ENCODE measurements at places on chromosomes 16 and 17.

DNA sequence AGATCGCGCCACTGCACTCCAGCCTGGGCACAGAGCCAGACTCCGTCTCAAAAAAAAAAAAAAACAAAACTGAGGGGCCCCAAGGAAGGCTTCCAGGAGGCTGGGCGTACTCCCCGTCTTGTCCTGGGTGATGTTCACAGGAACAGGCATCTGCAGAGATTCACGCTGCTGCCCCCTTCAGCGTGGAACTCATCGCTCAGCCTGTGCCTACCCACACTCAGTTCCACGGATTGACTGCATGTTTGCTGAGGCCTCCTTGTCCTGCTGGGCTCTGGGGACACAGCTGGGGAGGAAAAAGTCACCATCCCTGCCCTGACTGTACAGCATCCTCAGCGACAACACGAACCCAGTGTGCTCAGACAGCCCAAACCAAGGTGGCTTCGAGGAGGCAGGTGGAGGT is 12.9 kb upstream of the OSGIN1 start:
- no peak for DNase-seq

- no peak for DNase-seq
These were observed 14.7 kb upstream of the SLX4 start for GRCh38 chr16:3625911-3626732.

GRCh38 chr17:17062356-17062755 is 20.1 kb downstream of the MPRIP start:
- no peak for DNase-seq

DNA sequence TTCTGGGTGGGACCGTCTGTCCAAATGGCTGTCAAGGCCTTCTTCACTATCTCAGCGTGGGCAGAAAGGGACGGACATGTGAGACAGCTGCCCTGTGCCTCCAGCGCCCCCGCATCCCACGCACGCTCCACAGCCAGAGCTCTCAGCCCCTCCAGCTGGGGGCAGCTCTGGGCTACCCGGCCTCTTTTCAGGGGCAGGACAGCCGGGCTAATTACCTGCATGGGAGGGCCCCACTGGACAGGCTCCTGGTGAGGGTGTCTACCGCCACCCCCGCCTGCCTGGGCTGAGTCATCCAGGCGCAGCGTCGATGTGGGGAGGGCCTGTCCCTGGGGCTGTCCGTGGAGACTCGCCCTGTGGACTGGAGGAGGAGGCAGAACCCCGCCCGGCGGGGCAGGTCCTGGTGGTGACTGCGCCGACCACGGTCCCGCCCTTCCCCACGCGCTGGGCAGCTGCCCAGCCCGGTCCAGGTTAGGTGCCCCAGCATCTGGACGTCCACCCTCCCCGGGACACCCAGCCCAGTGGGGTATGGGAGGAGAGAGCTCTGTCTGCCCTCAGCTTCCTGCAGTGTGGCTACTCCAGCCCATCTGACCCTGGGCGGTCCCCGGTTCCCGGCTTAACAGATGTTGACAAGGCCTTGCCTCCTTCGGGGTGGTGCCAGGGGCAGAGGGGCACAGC is 5.9 kb upstream of the METRNL start:
- no peak for DNase-seq

DNA sequence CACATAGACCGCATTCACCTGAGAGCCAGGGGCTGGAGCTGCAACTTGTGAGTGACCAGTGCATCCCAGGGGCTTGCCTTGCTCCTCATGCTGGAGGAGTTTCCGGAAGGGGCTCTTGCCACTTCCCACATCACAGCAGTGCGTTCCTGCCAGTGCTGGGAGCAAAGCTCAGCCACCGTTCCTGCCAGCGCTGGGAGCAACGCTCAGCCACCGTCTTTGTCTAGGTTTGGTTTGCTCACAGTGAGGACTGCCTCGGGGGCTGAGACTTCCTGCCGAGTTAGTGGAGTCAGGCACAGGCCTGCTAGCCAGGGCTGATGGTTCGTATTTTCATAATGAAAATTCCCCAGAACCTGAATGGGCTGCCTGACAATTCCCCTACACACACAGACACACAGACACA is 5.4 kb upstream of the CHRNE start:
- DNase-seq = no peak

GRCh38 chr17:61160204-61160603 is 239.4 kb upstream of the TBX2 start:
- DNase-seq = no peak

GRCh38 chr16:81817296-81817695 is 38.2 kb downstream of the PLCG2 start:
- DNase-seq = no peak

DNA sequence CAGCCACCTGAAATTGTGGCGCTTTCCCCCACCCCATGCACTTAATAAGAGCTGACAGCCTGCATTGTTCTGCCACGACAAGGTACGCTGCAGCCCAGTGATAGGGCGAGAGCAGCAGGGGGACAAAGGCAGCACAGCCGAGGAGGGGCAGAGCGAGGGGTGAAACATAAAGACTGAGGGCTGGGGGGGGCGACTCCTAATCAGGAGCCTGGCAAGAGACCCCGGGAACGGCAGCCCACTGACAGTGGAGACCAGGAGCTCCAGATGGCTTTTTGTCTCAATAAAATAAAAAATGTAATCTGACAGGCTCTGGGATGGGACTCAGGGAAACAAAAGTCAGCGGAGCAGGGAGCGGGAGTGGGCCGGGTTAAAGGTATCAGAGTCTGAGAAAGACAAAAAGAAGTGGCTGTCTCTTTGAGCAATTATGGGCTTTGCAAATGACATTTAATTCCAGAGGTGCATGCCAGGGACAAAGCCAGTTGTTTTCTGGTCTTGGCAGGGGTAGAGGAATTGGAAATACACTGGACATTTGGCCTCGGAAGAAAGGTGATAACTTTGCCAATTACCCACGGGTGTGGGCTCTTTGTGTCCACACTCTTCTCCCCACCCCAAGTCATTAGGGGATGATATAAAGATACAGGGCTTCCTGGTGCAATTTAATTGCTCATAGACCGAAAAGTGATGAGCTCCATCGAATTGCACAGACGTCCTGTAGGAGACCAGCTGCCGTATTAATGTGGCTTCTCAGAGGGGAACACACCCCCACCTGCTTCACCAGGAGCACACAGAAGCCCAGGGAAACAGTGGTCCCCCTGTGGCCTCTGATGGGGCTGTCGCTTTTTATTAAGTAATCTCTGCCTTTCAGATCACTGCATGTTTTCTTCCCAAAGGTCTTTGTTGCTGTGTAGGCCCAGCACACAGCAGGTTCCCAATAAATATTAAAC is 17.6 kb upstream of the CCDC182 start:
- no peak for DNase-seq

DNA sequence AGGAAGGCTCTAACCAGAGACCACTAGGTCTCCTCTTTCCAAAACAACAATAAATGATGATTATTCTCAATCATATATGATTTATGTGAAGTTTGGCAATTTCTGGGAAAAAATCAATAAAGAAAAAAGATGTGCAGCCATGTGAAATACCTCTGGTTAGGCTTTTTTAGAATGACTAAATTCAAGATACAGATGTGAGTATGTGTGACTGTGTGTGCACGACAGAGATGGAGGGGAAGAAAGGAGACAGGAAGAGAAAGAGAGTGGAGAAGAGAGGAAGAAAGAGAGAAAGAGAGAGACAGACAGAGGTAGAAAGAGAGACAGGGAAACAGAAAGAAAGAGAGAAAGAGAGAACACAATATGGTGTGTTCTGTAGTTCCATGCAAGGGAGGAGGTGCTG is 558.6 kb upstream of the CDH5 start:
- DNase-seq = no peak

DNA sequence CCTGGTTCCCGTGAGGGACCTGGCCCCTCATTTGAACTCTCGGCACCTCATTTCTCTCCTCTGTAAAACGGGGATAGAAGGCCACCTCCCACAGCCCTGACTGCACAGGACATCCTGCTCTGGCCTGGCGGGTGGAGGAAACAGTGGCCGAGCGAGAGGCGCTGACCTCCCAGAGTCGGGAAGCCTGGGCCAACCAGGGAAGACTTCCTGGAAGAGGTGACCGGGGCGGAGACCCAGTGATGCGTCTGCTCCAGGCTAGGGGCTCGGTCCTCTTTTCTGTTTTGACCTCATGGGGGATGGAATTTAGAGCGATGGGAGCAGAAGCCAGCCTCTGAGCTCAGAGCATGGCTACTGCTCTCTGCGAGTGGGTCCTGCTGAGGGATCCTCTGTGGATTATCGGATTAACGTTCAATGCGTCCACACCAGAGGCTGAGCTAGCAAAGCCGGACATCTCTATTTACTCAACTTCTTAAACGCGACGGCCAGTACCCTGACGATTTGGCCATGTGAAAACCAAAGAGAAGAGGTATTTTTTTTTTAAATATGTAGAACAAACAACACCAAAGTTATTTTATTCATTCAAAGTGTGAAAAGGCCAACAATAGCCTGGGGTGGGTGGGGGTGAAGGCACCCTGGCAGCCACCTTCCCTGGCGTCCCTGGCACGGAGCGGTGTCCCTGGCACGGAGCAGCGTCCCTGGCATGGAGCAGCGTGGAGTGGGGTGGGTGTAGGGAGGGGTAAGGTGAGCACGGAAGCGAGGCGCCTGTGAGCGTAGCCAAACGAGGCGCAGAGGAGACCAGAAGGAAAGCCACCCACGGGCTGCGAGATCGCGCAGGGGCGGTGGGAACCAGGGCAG is 9.2 kb upstream of the MSLN start:
- DNase-seq = no peak

DNA sequence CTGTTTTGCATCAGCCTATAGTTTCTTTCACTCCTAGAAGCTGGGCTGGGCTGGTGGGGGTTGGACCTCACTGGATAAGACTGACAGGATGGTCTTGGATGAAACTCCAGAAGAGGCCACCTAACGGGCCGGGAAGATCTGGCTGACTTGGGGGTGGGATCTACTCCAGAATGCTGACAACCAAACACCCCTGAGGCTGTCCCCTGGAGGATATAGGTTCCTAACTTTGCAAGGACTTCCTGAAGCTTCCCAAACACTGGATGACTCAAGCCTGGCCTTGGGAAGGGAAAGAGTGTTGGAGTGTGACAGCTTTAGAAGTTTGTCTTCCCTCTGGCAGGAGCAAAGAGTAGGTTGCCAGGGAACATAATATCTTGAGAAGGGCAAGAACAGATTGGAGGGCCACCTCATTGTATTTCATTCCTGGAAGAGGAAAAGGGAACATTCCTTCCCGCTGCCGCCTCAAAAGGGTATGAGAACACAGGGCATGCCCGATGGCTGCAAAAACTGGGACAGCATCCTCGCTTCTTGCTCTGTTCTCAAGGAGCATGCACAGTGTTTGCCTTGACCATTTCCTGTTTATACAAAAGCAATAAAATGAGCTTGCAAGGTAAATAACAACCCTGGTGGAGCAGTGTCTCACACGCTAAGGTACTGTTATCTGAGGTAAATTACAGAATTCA is 6.8 kb upstream of the CYB5B start:
- no peak for DNase-seq

- no peak for DNase-seq
These were observed 15.0 kb downstream of the GLOD4 start for GRCh38 chr17:767076-767475.

GRCh38 chr17:2366747-2367494 is 29.6 kb downstream of the SGSM2 start:
- DNase-seq = no peak

DNA sequence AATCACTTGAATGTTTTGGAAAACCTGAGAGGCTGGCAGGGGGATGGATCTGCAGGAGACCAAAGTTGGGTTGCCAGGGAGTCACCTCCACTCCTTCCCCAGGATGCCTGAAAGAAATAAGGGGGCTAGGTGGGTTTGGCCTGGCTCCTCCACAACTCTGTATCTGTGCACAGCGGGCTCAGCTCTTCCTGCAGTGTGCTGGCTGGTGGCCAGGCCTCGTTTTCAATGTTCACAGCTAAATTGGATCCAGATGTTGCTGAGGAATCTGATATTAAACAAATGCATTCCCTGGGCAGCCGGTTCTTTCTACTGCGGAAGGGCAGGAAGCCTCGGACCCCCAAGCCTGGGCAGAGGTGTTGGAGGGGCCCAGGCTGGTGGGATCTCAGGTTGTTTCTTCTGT is 106.2 kb downstream of the N4BP1 start:
- DNase-seq = no peak

DNA sequence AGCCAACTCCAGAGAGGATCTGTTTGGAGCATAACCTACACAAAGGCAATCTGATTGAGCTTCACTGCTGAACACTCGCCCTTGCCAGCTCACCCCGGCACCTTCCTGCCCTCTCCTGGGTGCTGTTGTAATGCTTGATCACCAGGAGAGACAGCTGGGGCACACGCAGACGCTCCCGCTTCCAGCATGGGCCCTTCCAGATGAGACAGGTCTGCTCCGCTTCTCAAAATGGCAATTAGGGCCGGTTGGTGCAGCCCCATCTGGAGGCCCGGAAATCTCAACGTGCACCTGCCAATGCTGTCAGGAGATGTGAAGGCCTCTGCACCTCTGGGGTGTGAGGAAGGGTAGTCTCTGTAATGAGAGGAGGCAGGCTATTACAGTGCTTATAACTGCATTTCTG is 206.1 kb downstream of the ABCC12 start:
- DNase-seq = no peak

- DNase-seq = no peak
These were observed 13.5 kb downstream of the FBXO31 start for GRCh38 chr16:87369796-87370719.

Data from activated CD4-positive, CD25-positive, alpha-beta regulatory T cell (primary cell).